ENCODE measurements at places on chromosomes 5 and 9.

DNA sequence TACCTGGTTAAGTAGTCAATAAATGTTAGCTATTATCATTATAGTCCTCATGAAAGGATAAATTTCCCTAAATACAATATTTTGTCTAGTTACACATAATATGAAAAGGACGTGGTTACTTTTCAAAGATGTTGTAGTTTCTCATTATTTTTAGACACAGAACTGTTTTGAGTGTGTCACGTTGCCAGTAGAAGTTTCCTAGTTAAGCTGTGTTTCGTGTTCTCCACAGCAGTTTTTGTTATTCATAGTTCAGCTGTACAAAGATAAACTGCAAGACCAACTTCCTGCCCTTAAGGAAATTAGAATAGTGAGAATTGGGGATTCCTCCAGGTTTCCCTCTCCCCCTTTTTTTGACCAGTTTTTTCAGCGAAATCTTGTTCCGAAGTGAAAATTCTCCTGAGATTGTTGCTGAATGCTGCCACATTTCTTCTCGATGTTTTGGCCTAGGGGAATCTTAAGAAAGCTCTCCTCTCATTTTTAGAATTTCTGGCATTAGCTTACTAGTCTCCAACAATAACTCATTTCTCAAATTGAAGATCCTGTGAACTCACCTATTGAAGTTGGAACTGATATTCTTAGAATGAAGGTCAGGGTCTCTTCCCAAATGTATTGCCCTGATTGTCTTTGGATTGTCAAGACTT lies 176.1 kb downstream of the PAM start:
- no peak for DNase-seq

GRCh38 chr5:181059297-181060230 lies 19.5 kb downstream of the BTNL9 start:
- peak; percentile 30 for DNase-seq

GRCh38 chr5:168137265-168137664 lies 154.2 kb upstream of the WWC1 start:
- DNase-seq, result no peak

GRCh38 chr9:96430377-96430776 lies 12.2 kb upstream of the ZNF367 start:
- DNase-seq, result no peak

DNA sequence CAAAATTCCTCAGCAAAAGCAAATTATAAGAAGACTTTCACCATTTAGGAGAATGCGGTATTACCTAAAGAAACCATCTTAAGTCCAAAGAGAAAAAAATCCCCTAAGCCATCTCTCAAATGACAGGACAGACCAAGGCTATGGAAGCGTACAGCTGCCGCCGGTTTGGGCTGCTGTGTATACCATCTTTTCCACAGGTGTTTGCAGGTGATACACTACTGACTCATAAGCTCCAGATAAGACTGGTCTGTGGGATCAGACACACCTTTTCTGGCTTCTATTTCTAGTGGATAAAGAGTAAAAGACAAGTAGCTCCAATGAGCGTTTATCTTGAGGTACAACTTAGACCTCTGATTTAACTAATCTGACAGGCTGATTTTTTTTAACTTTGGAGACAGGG lies 7.7 kb downstream of the CDKN2AIPNL start:
- DNase-seq, result no peak

GRCh38 chr5:31064215-31064614 lies 129.3 kb upstream of the CDH6 start:
- no peak for DNase-seq

DNA sequence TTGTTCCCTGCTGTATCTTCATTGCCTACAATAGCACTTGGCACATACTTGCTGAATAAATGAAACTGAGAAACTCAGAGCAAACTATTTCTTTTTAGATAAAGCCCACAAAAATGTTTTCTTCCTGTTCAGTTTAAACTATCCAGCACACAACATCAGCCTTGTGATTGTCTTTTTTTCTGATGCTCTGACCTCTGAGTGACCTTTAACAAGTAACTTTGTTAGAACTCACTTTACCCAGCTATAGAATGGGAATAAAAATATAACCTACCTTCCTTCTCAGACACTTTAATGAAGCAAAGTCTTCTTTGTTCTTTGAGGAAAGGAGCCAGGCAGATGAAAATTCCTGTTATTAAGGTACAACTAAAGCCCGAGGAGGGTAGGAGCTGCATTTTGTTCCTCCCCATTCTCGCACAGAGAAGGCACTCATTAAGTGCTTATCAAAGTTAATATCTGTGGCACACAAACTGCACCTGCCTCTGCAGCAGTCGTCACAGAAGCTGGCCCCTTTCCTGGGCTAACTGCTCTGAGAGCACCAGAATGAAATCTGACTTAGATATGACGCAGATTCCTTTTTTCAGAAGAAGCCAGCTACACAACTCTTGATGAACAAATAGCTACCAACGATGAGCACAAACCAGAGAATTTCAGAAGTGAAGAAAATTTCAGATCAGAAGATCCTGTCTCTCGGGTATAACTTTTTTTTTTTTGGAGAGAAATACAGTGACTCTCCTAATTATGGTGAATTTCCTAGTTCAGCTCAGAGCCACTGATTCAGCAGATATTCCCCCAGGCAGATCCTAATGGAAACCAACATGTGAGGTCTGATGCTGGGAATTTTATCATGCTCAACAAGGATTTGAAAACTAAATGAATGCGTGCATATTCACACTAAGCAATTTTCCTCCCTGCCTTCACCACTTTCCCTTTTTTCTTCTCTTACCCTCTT lies 31.0 kb upstream of the NR3C1 start:
- DNase-seq, result peak; percentile 57

DNA sequence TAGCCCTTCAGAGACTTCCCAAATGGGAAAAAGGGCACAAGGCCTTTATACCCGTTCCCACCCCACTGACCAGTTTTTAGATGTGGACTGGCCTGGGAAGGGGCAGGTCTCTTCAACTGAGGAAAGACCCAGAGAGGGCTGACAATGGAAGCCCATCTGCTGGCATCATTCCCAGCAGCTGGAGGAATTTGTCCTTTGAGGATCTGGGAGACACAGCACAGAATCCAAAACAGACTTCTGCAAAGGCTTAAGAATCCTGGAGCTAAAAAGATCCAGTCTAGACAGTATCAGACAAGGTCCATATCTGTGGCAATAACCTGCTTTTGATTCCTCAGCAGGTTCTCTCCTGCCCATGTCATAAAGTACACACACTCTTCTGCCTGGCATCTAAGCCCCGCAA lies 329.2 kb downstream of the TMEM167A start:
- DNase-seq, result no peak

DNA sequence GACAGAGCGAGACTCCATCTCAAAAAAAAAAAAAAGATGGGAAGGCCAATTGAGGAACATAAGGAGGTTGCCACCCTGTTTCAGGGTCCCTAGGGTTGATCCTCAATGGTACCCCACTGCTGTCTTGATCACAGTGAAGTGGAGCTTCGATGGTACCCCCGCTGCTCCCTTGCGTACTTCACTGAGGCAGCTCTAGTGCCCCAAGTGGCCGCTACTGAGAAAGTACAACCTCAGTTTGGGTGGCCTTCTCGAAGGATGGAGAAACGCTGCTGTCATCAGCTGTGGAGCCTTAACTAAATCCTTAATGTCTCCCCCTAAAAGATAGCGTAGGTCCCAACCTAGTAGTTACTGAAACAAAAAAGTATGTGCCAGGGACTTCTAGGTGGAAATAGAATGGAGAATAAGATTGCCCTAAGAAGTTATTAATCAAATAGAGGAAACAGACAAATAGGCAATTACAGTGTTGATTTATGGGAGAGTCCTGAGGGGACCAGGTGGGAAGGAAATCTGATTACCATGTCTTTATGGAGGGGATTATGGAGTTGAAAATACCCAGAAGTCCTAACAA lies 6.3 kb downstream of the TESK1 start:
- DNase-seq, result peak; percentile 72

DNA sequence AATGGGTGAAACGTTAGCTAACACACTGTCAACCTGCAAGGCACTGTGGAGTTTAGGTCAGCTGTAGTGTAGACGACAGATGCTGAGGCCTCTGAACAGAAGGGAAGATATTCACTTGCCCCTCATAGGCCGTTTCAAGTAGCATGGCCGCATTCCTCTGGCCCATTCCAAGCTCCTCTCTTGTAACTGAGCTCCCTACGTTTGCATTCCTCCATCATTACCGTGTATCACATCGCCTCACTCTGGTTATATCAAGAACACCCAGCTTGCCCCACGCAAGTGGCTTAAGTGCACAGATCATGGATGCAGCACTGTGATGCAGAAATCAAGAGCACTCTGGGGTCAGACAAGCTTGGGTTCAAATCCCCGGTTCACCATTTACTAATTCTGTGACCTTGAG lies 43.3 kb downstream of the PRELID2 start:
- no peak for DNase-seq

DNA sequence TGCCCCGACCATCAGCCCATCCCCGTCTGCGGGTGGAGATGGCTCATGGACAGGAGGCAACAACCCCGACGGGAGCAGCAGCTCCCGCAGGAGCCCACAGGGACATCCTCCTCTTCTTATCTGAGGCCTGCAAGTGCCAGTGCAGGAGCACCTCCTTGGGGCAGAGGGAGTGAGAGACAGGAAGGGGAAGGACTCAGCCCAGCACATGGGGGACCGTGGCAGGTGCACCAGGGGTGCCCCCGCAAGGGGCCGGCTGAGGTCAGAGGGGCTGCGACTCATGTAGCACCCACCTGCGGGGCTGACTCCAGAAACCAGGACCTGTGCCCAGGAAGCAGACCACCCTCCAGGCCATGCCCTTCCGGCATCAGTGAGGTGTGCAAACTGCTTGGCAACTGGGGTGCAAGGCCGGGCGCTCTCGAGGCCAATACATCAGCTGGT lies 259.8 kb upstream of the ADAMTS16 start:
- no peak for DNase-seq

GRCh38 chr9:128120741-128121465 lies 6.6 kb downstream of the PTGES2 start:
- no peak for DNase-seq
